ENCODE measurements at places on chromosomes 11 and 22. TPM values are rescaled to one million over a fixed set of nuclear protein-coding genes. Genes with fewer than 3 reads are reported as not detected.

DNA sequence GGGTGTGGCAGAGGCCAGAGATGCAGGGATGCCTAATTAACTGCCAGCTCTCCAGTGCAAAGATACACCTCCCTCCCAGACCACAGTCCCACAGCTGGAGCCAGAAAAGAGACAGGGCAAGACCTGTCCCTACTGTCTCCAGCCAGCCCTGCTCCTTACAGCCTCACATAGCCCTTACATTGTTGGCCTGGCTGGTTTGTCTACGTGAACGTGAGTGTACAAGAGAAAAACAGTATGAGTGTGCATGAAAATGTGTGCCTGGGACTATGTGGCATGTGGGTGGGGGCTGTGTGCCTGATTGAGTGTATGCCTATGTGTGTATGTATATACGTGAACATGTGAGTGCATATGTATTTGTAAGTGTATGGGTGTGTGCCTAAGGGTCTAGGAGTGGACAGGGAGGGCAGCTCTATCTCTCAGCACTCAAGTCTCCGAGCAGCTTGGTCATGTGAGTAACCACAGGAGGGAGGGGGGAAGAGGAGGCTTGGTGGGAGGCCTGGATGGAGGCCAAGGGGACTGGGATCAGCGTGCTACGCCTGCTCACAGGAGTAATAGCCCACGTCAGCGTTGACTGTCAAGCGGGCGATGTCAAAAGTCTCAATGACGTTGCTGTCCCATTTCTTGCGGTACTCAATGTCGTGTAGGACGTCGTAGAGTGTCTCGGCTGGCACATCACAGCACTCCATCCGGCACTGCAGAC, 6.6 kb upstream of the ARAP1 start:
- no peak for DNase-seq

- no peak for DNase-seq
Measured at GRCh38 chr11:116933961-116934360, 96.5 kb upstream of the APOA1 start.

- no peak for DNase-seq
Measured at GRCh38 chr22:36182857-36183256, 18.8 kb downstream of the APOL4 start.

The NCAM1 gene
- 0.16 TPM for total RNA-seq

The F2 gene
- not detected for total RNA-seq

Data from CD8-positive, alpha-beta memory T cell (primary cell).